Activated CD4-positive, alpha-beta T cell treated with anti-CD3 and anti-CD28 coated beads for 36 hours (primary cell): ENCODE measurements at places on chromosomes 16 and 17. TPM values are rescaled to one million over a fixed set of nuclear protein-coding genes. Genes with fewer than 3 reads are reported as not detected.

GRCh38 chr17:40518401-40519088 is 17.1 kb upstream of the TNS4 start:
- H3K36me3 ChIP-seq, result peaks cover 32% of the 10 kb centered on the region
- H3K27me3 ChIP-seq, result peaks cover 2% of the 10 kb centered on the region
- H3K4me1 ChIP-seq, result peaks cover 64% of the 10 kb centered on the region

SDK2 gene
- total RNA-seq, result 0.27 TPM

IL34 gene
- not detected for total RNA-seq

GAST gene
- total RNA-seq, result not detected
